ENCODE measurements at places on chromosomes 1 and 21.

GRCh38 chr1:106223213-106223612 is 833.3 kb upstream of the PRMT6 start:
- DNase-seq: no peak

GRCh38 chr1:222680080-222680479 is 32.2 kb downstream of the AIDA start:
- no peak for DNase-seq

- DNase-seq: no peak
Measured at GRCh38 chr21:37800456-37801061, 115.7 kb downstream of the KCNJ6 start.

DNA sequence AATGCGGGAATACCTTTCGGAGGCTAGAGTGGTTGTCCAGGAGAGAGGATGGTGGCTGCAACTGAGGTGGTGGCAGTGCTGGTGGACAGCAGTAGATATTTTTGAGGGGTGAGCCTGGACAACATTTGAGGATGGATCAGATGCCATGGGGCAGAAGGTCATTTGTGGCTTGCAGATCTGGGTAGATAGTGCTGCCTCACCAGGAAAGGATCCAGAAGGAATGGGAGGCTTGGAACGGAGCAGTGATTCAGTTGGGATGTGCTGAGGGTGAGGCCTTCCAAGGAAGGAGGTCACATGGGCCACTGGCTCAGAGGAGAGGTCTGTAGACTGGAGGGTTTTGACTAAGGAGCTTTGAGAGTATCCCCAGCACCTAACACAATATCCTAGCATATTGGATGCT is 110.8 kb upstream of the KAZN start:
- DNase-seq: no peak

DNA sequence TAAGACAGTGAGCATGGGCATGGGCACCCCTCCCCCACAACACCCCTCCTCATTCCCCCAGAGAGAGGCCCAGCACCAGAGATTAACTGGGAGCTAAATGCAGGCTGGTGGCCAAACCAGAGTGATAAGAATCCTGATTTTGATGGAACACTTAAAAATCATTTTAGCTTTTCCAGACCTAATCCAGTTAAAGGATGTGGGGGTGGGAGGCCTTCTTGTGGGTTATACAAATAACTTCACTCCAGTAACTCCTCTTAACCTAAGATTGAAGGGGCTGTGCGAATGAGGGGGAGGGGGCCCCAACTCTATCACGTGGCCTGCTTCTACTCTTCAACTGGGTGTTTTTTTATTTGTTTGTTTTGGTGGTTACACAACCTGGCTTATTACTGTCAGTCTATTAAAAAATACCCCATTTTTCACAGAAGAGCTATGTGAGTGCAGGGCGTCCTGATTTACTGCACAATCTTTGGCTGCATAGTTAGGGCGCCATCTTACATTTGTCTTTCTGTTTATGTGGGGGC is 398.1 kb upstream of the LYPLAL1 start:
- DNase-seq: no peak

DNA sequence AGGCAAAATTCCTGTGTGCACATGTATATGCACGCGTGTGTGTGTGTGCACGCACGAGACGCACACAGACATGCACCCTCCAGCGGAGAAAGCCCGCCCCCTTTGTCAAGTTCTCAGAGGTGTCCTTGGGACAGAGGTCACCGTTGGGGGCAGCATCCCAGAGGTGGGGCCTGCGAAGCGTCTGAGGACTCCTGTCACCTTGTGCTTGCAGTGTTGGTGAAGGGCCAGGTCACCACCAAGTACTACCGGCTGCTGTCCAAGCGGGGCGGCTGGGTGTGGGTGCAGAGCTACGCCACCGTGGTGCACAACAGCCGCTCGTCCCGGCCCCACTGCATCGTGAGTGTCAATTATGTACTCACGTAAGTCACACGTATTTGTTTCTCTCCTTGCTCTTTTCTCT is 42.6 kb downstream of the SIM2 start:
- no peak for DNase-seq

Measured in NCI-H460 (cell line).